ENCODE measurements at places on chromosomes 2 and 18.
A peak's percentile ranks its signal among the peaks of the same experiment; 100 is the strongest.

- DNase-seq: peak; percentile 7
Measured at GRCh38 chr2:61328707-61329251, 142.1 kb downstream of the USP34 start.

- DNase-seq: no peak
Measured at GRCh38 chr18:24466771-24467170, 6.3 kb downstream of the HRH4 start.

- no peak for DNase-seq
Measured at GRCh38 chr2:44184106-44184505, 15.4 kb downstream of the PPM1B start.

DNA sequence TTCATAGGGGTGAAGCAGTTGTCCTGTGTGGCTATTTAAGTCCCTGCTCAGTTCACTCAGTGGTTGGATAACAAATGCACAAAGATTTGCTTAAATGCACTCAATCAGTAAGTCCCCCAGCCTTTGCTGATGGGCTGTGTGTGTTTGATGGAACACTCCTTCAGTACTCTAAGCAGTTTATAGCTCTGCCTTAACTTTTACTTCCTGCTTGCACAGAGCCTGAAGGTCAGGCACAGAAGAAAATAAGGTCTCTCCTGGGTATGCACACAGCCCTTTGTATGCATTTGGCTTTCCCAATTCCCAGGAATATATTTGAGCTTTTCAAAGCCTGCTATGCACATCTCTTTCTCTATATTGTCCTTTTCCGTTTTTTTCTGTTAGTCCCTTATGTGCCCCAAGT lies 208.7 kb upstream of the STK17B start:
- DNase-seq: no peak

- DNase-seq: no peak
Measured at GRCh38 chr2:201233812-201234662, 26.3 kb upstream of the CASP8 start.

All from renal cortex interstitium (tissue), 15 donors.